Suppressor macrophage (primary cell): ENCODE measurements at places on chromosomes 1 and 21.
A peak's percentile ranks its signal among the peaks of the same experiment; 100 is the strongest.

DNA sequence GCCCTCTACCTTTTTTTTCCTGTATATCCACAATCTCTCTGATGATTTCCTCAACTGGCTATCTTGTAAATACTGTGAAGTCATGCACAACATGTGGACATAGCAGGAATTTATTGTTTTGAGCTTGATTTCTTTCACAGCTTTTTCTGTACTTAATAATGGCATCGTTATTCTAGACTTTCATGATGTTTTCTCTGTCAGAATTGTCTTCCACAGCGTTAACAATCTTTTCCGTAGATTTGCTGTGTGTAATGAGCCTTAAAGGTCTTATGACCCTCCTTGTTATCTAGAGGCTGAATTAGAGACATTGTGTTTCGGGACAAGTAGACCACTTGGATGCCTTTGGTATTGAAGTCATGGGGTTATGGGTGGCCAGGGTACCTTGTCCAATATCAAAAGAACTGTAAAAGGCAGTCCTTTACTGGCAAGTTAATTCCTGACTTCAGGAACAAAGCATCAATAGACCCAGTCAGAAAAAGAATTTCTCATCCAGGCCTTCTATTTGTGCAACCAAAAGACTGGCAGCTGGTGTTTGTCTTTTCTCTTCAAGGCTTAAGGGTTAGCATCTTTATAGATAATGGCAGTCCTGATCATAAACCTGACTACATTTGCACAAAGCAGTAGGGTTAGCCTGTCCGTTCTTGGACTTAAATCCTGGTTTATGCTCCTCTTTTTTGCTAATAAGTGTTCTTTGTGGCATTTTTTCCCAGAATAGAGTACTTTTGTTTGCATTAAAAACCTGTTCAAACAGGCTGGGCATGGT is 30.1 kb upstream of the CHAF1B start:
- no peak for DNase-seq

- no peak for DNase-seq
Measured at GRCh38 chr1:33347650-33347992, 26.7 kb upstream of the A3GALT2 start.

GRCh38 chr21:31992391-31992790 is 119.6 kb downstream of the HUNK start:
- DNase-seq = no peak

- DNase-seq = no peak
Measured at GRCh38 chr1:214957330-214958137, 125.0 kb upstream of the KCNK2 start.

- peak; percentile 40 for DNase-seq
Measured at GRCh38 chr1:162025541-162025940, 1.9 kb upstream of the OLFML2B start.

- DNase-seq = peak; percentile 22
Measured at GRCh38 chr1:16073490-16074119, at the start of gene FAM131C. Gene FAM131C (minus strand): TSS chr1:16073651. CDS start chr1:16073442, 209 bp downstream.

DNA sequence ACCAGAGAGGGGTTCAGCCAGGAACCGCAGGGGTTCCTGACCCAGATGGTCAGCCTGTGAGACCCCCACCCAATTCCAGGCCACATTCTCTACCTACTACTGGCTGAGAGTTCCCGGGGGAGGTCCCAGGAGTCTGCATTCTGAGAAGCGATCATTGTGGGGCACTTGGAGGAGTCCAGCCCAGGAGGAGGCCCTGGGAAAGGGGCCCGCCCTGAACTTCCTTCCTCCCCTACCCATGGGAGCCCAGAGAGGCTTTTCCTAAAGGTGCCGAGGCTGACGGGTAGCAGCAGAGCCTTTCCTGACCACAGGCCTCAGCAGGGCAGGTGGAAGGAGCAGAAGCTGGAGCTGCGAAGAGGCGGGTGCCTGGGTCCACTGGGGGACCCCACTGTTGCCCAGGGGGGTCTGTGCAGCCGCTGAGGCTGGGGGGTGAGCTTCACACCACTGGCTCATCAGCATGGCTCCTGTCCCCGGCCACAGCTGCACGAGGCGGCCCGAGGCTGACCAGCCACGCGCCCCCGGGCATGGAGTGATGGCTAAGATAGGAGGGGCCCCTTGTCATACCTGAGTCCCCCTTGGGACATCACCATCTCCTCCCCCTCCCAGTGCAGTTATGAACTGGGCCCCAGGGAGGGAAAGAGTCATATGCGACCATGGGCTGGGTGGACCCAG is 127.7 kb downstream of the PRDM16 start:
- no peak for DNase-seq

- DNase-seq = no peak
Measured at GRCh38 chr1:202639500-202639899, 70.8 kb downstream of the SYT2 start.

DNA sequence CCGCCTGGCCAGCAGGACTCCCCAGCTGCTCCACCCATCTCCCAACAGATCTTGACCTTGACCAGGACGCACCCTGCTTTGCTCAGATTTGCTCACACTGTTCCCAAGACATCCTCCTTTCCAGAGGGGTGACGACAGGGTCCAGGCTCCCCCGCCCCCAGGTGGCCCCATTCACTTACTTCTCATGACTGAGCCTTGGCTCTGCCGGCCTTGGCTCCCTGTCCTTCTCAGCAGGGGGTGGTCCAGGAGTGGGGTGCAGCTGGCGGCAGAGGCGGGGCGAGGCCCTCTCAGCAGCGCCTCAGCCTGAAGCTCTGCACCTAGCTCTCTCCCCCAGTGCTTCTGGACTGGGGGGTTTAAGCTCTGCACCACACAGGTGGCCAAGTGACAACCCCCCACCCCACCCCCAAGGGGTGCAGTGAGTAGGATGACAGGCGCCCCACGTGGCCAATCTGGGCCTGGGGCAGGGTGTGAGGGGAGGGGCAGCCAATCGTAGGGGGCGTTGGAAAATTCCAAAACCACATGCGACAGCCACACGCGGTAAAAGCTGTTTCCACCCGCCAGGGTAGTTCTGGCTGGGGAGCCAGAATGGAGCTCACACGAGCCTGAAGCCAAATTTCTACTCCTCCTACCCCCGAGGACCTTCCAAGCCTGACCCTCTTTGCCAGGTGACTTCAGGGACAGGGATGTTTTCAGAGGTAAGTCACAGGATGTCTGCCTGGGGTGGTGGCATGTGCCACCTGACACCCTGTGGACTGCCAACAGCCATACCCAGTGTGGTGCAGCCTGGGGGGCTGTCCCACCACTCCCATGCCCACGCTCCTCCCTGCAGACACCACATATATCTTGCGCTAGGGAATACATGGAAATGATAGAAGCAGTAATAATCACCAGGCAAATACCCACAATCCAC is 5.6 kb downstream of the RORC start:
- no peak for DNase-seq

- no peak for DNase-seq
Measured at GRCh38 chr1:211947396-211948295, 87.7 kb downstream of the INTS7 start.

DNA sequence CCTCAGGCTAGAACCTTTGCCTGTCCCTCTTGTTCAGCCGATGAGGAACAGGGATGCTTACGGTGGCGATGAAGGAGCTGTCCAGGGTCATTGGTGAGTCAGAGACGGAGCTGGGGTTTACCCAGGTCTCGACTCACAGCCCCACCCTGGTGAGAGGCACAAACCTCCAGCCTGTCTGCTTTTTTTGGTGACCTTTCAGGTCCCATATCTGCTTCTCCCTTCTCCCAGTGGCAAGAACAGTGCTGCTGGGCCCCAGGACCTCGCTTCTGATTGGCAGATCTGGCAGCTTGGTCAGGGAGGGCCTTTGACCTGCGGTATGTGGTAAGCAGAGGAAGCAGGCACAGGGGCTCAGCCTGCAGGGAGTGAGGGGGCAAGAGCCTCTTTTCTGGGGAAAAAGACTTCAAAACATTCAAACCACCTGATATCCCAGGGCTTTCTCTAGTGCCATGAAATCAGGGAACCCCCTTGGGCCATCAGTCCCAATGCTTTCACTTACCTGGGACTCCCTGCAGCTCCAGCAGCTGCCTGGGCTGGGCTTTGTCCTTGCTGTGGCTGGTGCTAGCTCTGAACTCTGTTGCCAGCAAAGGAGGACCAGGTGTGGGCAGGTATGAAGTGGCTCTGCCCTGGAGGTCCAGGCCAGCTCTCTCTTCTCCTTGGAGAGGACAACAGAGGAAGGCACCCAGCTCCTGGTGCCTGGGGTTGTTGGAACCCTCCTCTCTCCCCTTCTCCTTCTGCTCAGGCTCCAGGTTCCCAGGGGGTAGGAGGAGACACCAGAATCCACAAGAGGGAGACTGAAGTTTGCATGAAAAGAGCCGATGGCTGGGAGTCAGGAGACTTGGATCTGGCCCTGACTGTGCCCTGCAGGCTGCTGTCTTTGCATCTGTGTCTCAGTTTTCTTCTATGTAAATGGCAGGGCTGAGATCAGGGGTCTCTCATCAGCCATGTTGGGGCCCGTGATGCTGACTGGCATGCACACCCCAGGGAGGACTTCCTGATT is 41.4 kb downstream of the TRIM62 start:
- no peak for DNase-seq

DNA sequence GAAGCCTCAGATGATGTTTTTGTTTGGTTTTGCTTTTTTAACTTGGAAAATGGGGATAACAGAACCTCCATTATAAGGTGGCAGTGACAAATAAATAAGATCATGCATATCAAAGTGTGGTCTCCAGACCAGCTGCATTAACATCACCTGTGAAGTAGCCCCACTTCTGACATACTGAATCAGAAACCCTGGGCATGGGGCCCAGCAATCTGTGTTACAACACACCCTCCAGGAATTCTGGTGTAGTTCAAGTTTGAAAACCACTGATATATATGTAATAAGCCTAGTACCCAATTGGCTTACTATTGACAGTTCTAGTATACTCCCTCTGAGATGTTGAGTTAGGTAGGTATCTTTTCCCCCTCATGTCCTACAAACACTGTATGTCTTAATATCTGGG is 24.1 kb upstream of the RNF19B start:
- DNase-seq = no peak

DNA sequence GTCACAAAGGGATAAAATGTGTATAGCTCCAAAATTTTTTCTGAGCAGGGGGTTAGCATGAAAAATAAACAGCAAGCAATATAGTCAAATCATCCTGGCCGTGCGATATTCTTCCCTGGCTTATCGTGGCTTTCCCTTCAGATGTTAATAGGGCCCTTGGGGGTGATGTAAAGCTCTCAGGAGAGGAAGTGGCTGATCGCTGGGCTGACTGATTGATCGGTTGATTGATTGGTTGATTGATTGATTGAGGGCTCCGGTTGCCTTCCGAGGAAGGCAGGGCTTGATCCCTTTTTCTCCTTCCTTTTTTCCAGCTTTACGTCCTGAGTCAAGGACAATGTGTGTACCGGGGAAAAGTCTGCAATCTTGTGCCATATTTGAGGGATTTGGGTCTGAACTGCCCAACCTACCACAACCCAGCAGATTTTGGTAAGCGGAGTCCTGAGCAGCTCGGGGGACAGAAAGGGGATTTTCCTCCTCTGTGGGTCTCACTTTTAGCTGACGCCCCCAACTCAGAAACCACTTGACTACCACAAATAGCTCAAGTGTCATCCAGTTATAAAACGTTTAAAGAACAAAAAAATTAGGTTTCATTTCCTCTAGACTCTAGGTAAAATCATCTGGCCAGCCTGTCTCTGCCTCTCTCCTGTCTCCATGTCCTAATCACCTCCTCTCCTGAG is 29.5 kb downstream of the TFF3 start:
- DNase-seq = no peak

GRCh38 chr1:49208712-49209111 is 432.0 kb upstream of the BEND5 start:
- DNase-seq = no peak

GRCh38 chr1:58996341-58997059 is 212.7 kb upstream of the JUN start:
- DNase-seq = no peak

- DNase-seq = no peak
Measured at GRCh38 chr21:41808094-41808493, 41.2 kb upstream of the RIPK4 start.

DNA sequence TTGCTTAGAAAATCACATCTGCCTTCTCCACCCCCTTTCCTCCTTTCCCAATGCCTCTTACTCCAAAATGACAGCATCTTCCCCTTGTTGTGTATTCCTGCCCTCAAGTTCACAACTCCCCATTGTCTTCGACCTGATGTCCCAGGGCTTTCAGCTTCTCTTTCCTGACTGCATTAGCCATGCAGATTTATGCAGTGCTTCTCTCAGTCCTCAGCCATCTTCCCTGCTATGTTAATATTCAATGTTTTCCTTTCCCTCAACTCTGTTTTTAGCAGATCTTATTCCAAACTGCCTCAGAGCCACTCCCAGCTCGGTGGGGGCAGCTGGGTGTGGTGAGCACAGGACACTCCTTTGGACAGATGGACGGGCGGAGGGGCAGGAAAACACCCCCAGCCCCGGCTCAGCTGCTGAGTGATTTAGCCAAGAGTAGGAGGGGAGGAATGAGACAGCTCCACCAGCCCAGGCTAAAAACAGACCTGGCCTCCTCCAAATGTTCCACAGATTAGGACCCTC is 71.0 kb downstream of the CD2 start:
- no peak for DNase-seq

GRCh38 chr1:151893176-151893924 is 16.0 kb downstream of the THEM4 start:
- no peak for DNase-seq

DNA sequence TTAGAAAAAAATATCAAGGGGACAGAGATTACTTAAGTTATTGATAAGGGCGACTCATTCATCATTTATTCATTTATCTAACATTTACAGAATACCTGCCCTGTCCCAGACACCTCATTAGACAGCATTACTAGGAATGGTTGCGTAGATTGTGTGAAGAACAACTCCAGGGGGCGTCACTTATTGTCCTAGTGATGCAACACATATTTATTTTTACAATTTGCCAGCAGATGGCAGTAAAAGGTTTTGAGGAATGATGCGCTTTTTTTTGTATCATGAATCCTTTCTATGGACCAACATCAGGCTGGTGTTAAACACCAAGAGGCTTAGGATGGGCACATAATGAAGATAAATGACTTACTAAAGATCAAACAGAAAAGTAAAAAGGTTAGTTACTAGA is 5.5 kb downstream of the NCAM2 start:
- peak; percentile 71 for DNase-seq

DNA sequence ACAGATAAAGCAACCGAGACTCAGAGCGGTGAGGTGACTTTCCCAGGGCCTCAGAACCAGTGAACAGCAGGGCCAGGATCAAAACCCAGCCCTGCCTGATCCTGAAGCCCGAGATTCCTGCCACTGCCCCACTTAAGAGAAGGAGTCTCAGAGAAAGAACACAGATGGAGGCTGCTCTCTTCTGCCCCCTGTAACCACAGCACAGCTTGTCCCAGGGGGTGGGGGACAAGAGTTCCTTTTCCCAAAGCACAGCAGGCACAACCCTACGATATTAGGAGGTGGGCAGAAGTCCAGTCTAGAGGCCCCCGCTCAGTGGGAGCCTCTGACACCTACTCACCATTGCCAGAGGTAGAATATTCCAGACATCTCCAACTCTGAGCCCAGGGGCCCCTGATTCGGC is 24.0 kb upstream of the VWA5B1 start:
- DNase-seq = no peak

DNA sequence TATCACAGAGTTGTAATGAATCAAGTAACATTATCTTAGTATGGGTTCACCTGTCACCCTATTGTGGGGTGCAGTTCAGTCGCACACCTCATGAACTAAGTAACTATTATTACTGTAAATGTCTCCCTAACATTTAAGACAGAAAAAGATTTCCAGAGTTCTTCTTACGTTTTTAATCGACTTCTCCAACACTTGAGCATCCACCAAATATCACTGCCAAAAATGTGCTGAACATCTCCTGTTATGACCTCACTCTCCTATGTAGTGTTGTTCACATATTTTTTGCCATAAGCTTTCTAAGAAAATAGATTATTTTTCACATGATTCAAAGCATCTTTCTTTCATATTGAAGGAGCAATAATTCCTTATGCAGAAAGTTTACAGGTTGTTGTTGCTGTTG is 1.3 kb downstream of the TTLL7 start:
- no peak for DNase-seq
